ENCODE measurements at places on chromosomes 2 and 18. TPM values are rescaled to one million over a fixed set of nuclear protein-coding genes. Genes with fewer than 3 reads are reported as not detected.
A peak's percentile ranks its signal among the peaks of the same experiment; 100 is the strongest.

Gene POTEJ
- not detected for total RNA-seq

Gene LINC00305
- total RNA-seq: not detected

Gene SERPINB12
- total RNA-seq: not detected

Gene METAP1D
- 4.4 TPM for total RNA-seq

Gene OSR1
- 96.4 TPM for total RNA-seq

GRCh38 chr2:128644156-128644555 lies 325.5 kb upstream of the HS6ST1 start:
- DNase-seq: peak; percentile 39
- H3K36me3 ChIP-seq: no peaks in the 10 kb centered on the region
- H3K4me1 ChIP-seq: no peaks in the 10 kb centered on the region
- H3K27me3 ChIP-seq: no peaks in the 10 kb centered on the region
- no peak overlapping the region for H3K27ac ChIP-seq

DNA sequence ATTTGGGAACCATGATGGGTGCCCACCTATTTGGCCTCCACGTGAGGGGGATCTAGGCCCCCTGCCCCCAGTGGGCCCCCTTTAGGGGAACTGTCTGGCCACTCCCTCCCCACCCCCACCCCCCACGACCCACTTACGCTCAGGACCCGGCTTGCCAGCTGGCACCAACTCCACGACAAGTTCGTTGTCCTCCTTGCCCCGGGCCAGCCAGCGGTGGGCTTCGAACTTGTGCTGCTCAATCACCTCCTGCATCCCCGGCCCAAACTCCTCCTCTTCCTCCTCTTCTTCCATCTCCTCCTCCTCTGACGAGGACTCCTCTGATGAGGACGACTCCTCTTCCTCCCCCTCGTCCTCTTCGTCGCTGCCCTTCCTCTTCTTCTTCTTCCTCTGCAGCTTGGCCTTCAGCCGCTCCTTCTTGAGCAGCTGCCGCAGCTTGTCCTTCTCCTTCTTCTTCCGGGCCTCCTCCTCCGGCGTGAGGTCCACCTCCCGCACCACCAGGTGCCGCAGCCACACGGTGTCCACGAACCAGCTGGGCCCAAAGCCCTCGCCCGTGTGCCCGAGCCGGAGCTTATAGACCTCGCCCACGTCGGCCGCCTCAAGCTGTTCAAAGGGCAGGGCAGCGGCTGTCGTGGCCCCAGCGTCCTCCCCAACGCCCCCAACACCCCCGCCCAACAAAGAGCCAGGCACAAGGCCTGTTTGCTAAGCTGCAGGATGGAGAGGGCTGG lies 96.9 kb downstream of the LOXHD1 start:
- H3K36me3 ChIP-seq: no peaks in the 10 kb centered on the region
- no peak overlapping the region for H3K27ac ChIP-seq
- H3K4me1 ChIP-seq: no peaks in the 10 kb centered on the region
- peaks cover 6% of the 10 kb centered on the region for H3K27me3 ChIP-seq
- H3K4me3 ChIP-seq: no peak overlapping the region

DNA sequence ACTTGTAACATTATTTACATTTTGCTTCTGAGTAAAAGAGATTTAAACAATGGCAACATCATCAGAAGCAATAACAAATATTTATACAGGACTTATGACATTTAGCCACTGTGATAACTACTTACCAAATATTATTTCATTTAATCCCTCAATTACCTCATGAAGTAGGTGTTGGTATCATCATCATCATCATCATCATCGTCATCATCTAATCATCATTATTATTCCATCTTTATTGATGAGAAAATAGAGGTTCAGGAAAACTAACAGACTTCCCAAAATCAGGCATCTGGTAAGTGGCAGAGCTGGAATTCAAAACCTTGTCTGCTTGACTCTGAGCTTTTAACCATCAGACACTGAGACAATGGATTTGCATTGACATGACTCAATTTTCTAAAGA lies 204.4 kb downstream of the NCKAP5 start:
- no peak overlapping the region for H3K27ac ChIP-seq
- no peaks in the 10 kb centered on the region for H3K27me3 ChIP-seq
- no peak overlapping the region for H3K4me3 ChIP-seq
- no peaks in the 10 kb centered on the region for H3K36me3 ChIP-seq
- no peaks in the 10 kb centered on the region for H3K4me1 ChIP-seq

DNA sequence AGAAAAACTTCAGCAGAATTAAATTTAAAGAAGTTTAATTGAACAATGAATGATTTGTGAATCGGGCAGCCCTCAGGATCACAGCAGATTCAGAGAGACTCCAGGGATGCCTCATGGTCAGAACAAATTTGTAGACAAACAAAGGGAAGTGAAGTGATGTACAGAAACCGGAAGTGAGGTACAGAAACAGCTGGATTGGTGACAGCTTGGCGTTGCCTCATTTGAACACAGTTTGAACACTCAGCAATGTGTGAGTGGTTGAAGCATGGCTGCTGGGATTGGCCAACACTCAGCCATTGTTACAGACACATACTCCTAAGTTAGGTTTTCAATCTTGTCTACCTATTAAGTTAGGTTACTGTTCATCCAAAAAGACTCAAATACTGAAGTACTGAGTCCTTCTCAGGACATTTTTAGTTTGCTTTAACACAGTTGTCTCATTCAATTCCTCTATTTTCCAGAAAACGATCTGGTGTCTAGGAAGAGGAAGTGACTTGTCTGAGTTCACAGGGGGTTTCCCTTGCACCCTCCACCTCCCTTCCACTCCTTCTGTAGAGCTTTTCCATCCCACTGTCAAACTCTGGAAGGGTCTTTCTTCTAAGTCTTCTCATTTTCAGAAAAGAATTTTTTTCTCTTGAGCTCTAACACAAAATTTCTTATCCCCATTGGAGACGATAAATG lies 137.9 kb downstream of the SLC4A3 start:
- H3K4me1 ChIP-seq: peaks cover 10% of the 10 kb centered on the region
- H3K36me3 ChIP-seq: no peaks in the 10 kb centered on the region
- H3K27me3 ChIP-seq: no peaks in the 10 kb centered on the region
- no peak overlapping the region for H3K4me3 ChIP-seq
- no peak overlapping the region for H3K27ac ChIP-seq

GRCh38 chr18:53797998-53798495 lies 426.4 kb downstream of the MBD2 start:
- H3K4me1 ChIP-seq: no peaks in the 10 kb centered on the region
- H3K27me3 ChIP-seq: no peaks in the 10 kb centered on the region
- no peak overlapping the region for H3K4me3 ChIP-seq
- H3K36me3 ChIP-seq: no peaks in the 10 kb centered on the region
- no peak overlapping the region for H3K27ac ChIP-seq
- no peak for DNase-seq

GRCh38 chr2:46978723-46979122 lies 63.1 kb upstream of the MCFD2 start:
- H3K27me3 ChIP-seq: no peaks in the 10 kb centered on the region
- H3K27ac ChIP-seq: no peak overlapping the region
- no peak for DNase-seq
- H3K4me1 ChIP-seq: peaks cover 21% of the 10 kb centered on the region

DNA sequence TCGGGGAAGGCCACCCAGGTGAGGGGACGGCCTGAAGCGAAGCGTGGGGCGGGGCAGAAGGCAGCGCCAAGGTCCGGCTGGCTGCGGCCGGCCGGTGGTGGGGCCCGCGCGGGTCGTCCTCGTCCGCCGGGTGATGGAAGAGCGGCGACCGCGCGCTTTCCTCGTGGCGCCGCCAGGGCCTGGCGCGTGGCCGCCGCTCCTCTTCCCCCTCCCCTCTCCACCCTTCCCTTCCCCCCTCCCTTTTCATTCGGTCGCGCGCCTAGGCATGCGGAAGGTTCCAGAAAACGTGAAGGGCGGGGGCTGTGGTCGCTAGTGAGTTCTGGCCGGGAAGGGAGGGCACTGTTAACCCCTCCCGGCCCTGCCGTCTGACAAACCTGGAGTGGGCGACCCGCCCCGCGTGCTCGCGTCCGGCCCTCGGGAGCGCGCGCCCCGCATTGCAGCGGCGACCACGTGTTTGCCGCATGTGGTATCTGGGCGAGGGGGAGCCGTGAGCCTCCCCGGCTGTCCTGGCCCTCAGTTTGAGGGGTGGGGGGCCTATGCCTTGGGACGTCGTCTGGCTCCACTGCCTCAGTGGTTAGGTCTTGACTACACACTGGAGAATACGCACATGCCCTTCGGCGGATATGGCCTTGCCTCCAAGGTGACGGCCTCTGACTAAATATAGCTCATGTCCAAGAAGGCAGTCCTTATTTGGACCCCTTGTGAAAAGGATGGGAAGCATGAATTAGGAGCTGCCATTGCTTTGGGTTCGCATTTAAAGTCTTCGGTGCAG lies 579 bp downstream of the MAT2A start:
- peak overlapping the region; percentile 92 for H3K4me3 ChIP-seq
- H3K4me1 ChIP-seq: peaks cover 65% of the 10 kb centered on the region
- H3K27ac ChIP-seq: peak overlapping the region; percentile 97
- no peaks in the 10 kb centered on the region for H3K27me3 ChIP-seq
- peak; percentile 94 for DNase-seq

DNA sequence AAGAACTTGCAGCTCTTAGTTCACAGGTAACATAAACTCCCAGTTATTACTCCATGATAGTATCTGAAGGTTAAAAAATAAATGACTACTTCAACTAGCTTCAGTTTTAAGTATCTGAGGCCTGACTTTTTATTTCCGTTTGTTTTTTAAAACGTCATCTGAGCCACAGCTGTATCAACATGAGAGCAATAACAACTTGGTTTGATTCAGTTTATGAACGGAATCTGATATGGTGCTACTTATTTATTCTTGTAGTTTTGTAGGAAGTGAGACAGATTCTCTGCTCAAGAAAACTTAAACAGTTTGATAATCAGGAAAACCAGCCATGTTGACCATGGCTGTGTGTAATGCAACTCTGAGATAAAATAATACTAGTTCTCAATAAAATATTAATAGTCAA lies 34.9 kb downstream of the NAB1 start:
- no peak overlapping the region for H3K4me3 ChIP-seq
- H3K36me3 ChIP-seq: no peaks in the 10 kb centered on the region
- DNase-seq: no peak
- H3K4me1 ChIP-seq: peaks cover 28% of the 10 kb centered on the region

DNA sequence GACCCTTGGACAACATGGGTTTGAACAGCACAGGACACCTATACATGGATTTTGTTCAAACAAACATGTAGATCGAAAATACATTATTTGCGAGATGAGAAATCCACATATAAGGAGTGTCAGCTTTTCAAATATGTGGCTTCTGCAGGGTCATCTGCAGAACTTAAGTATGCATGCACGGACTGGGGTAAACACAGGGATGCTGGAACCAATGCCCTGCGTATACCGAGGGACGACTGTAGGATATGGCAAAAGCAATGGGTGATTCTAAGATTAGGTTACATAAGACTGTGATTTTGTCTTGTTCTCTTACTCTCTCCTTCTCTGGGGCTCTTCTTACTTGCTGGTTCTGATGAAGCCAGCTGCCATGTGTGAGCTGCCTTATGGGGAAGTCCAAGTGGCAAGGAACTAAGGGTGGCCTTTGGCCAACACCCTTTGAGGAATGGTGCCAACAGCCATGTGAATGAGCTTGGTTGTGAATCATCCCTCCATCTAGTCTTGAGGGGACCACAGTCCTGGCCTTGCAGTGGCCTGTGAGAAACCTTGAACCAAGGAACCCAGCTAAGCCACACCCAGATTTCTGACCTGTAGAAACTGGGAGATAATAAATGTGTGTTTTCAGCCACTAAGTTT lies 66.5 kb downstream of the EVA1A start:
- H3K27me3 ChIP-seq: no peaks in the 10 kb centered on the region
- no peaks in the 10 kb centered on the region for H3K36me3 ChIP-seq
- no peak overlapping the region for H3K27ac ChIP-seq
- no peaks in the 10 kb centered on the region for H3K4me1 ChIP-seq
- H3K4me3 ChIP-seq: no peak overlapping the region

DNA sequence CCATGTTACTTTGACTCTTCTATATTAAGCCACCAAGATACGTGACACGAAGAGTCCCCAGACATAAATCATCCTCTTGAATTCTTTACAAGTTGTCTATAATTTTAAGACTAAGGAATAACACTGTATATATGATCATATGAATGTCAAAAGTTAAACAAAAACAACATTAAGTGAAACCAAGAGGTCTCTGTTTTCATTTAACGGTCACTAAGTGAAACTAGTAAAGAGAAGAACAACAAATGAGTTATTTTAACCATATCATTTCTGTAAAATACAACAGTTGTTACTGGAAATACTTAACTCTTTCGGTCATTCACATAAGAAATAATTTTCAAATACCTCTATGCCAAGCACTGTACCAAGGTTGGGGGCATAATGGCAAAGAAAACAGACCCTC lies 45.7 kb upstream of the STK17B start:
- H3K4me3 ChIP-seq: no peak overlapping the region
- H3K4me1 ChIP-seq: no peaks in the 10 kb centered on the region
- H3K27ac ChIP-seq: no peak overlapping the region
- no peaks in the 10 kb centered on the region for H3K36me3 ChIP-seq

- no peak for DNase-seq
- no peaks in the 10 kb centered on the region for H3K27me3 ChIP-seq
- H3K4me1 ChIP-seq: no peaks in the 10 kb centered on the region
Measured at GRCh38 chr18:39318008-39318407, 1752.4 kb upstream of the CELF4 start.

- H3K27ac ChIP-seq: no peak overlapping the region
- H3K27me3 ChIP-seq: peaks cover 6% of the 10 kb centered on the region
- DNase-seq: no peak
Measured at GRCh38 chr2:98282109-98282508, 64.1 kb upstream of the CNGA3 start.

DNA sequence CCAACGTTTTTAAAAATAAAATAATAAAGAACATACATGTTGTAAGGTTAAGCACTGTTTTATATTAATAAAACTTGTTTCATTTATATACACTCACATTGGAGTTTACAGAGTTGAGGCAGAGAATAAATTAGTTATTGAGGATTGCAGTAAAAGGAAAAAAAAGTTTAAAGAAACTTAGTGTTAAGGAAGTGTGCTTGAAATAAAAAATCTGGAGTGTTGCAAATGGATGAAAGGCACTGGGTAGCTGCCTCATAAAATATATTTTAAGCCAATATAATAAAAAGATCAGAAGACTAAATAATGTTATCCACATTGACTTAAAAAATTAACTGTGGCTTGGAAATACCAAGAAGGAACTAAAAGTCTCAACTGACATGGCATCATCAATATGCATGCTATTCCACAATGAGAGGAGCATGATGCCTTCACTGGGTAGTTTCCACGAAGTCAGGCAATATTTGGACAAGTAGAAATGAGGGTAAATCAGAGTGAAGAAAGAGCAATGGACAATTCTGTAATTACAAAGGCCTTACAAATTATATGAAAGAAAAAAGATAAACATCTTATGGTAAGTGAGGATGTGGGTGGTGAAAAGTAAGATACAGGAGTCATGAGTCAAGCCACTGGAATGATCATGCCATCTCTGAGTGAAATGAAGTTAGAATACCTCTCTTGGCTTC lies 2.5 kb downstream of the GALNT3 start:
- no peak overlapping the region for H3K27ac ChIP-seq
- H3K4me1 ChIP-seq: peaks cover 20% of the 10 kb centered on the region
- no peak for DNase-seq
- no peak overlapping the region for H3K4me3 ChIP-seq
- no peaks in the 10 kb centered on the region for H3K36me3 ChIP-seq
- H3K27me3 ChIP-seq: peaks cover 30% of the 10 kb centered on the region

- H3K4me1 ChIP-seq: peaks cover 79% of the 10 kb centered on the region
- no peak overlapping the region for H3K4me3 ChIP-seq
- DNase-seq: no peak
- no peaks in the 10 kb centered on the region for H3K36me3 ChIP-seq
- H3K27me3 ChIP-seq: no peaks in the 10 kb centered on the region
- H3K27ac ChIP-seq: peak overlapping the region; percentile 47
Measured at GRCh38 chr18:35460736-35461161, 37.0 kb downstream of the INO80C start.

Data from esophagus muscularis mucosa (tissue), 4 donors.